NCI-H1694 (cell line): ENCODE measurements at places on chromosomes 12 and 14.
A peak's percentile ranks its signal among the peaks of the same experiment; 100 is the strongest.

DNA sequence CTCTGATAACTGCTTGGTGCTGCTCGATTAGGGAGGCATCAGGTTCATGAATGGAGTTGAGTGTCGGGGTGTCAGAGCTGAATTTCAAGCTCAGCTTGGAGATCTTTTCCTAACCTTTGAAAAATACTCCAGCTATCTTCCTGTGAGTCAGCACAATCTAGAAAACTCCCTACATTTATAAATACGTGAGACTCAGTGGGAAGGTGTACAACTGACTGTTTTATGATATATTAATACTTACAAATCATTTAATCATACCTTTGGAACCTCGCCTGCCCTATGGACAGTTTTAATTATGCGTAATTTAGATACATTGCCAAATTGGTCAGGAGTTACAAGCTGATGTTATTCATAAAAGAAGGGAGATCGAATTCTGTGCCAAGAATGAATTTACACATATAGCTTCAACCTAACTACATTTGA lies 961 bp downstream of the CMAS start:
- no peak for DNase-seq

GRCh38 chr12:15650399-15651128 lies 138.6 kb downstream of the EPS8 start:
- no peak for DNase-seq

- DNase-seq: peak; percentile 94
Observed at GRCh38 chr14:70847406-70848090, 38.2 kb upstream of the MAP3K9 start.

- no peak for DNase-seq
Observed at GRCh38 chr12:14989790-14990189, 16.9 kb downstream of the PDE6H start.

DNA sequence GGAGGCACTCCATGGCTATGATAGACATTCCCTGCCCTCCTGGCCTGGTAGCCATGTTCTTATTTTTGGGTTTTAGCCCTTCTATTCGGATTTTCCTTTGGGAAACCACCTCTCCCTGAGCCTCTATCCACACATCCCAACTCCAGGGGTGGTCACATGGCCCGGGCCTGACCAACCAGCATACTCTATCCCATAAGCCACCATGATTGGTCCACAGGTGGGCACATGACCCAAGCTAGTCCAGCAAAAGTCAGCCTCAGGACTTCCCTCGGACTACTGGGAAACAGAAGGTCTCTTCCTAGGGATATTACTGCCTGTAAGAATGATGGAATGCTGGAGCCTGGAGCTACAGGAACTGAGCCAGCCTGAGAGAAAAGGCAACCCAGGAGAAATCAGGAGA lies 12.5 kb downstream of the PRIMA1 start:
- DNase-seq: no peak

DNA sequence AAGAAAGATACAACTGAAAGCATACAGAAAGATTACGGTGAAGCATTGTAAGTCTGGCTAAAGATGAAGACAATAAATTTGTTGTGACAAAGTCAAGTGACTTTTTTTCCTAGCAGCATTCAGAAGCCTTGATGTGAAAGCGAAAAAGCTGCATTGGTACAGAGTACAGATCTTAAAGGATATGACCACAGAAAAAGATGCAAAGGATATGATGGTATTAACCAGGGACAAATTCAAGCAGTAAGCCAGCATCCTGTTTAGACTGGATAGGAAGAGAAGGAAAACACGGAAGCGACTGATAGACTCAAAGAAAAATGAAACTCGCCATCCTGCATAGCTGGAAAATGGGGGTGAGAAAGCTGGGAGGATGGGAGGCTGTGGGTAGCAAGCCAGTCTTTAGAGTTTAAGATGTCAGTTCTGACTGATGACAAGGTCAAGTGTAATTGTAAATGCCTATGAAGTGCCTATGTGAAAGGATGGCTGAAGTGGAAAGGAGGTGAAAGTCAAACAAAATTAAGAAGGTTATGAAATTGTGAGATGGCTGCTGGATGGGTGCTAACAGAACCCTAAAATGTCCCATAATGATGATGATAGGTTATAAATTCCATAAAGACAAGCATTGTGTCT lies 92.4 kb downstream of the PHLDA1 start:
- no peak for DNase-seq

GRCh38 chr14:73833034-73833433 lies 18.6 kb upstream of the PTGR2 start:
- DNase-seq: peak; percentile 15

DNA sequence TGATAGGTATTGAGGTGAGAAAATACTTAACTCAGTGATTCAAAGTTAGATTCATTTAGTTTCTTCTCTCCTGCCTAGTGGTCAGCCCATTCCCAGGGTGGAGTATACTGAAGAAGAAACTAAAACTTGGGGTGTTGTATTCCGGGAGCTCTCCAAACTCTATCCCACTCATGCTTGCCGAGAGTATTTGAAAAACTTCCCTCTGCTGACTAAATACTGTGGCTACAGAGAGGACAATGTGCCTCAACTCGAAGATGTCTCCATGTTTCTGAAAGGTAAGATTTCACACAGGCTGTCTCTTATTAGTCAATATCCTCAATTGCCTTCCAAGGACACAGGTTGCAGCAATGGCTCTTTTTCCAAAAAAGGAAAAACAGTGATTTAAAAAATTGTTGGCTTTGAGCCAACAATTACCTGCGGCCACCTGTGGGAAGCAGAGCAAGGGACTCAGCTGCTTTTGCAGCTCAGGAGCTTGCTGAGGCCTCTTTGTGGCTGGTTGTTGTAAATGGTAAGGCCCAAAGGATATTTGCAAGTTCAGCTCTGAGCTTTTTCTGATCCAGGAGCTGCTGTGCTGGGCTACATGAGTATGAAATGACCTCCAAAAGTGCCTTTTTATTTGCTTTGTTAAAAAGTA lies 33.9 kb downstream of the TPH2 start:
- no peak for DNase-seq

GRCh38 chr14:32166029-32166428 lies 35.8 kb upstream of the RNU6-7 start:
- no peak for DNase-seq

GRCh38 chr12:108816652-108817335 lies 40.6 kb downstream of the SSH1 start:
- no peak for DNase-seq

DNA sequence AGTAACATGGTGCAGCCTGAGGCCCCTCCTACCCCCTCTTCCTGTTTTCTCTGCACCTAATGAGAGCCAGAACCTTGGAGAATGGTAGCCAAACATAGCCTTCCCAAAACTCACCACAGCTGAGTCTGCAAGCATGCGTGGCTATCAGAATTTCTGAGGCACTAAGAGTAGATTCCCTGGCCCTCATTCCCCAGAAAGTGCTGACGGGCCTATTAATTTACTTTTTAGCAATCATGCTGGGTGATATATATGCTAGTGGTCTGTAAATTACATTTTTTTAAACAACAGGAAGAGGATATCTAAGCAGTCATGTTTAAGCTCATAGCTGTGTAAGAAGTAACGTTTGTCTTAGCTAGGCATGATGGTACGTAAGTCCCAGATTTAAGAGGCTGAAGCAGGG lies 30.4 kb downstream of the KANSL2 start:
- no peak for DNase-seq

GRCh38 chr14:34179727-34180126 lies 228.9 kb upstream of the EGLN3 start:
- DNase-seq: no peak

DNA sequence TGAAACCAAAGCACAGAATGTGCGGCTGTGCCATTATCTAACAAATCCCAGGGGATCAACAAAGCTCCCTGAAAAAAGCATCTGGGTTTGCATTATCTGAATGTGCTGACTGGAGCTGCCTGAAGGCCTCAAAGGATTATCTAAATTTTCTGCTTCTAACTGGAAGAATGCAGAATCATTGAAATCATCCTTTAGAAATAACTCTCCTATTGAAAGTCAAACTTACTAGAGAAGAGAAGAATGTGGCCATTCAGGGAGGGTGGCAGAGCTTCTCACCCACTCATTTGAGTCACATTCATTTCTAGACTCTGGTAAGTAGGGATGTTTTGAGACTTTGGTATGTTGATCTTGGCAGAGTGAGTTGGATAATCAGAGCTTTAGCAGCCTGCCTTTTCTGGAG lies 220.6 kb upstream of the RGS6 start:
- DNase-seq: no peak

DNA sequence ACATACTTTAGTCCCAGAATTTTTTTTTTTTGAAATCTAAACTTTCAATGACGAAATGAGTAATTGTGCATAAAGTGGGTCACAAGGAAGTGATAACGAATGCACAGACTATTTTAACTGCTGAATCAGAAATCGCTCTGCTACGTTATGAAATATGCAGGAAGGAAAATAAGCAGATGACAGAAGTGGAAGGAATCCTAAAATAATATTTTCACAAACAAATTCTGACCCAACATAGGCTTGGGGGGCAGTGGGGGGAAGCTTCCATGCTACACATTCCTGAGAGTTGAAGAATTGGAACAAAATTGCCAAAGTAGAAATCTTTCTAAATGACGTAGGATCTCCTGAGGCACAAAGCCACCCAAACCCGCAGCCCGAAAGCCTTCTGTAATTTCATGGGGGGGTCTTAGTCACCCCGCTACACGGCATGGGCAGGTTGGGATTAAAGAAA lies 89.6 kb downstream of the ARF6 start:
- no peak for DNase-seq

DNA sequence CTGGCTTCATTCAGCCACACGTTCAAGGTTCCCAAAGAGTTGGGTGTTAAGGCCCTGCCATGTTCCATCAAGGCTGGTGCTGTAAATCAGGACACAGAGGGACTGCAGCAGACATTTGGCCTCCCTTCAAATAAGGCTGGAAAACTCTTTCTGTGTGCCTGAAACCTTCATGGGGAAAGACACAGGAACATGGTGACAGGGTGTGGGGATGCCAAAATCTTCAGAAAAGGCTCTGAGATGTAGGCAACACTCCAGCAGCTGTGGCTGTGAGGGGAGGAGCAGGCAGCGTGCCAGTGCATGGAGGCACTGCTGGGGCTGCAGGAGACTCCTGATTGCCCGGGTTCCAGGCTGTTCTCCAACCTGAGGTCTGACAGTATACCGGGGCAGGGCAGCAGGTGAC lies 15.0 kb downstream of the POMT2 start:
- peak; percentile 53 for DNase-seq

- DNase-seq: no peak
Observed at GRCh38 chr12:40015345-40015744, 90.5 kb downstream of the SLC2A13 start.

DNA sequence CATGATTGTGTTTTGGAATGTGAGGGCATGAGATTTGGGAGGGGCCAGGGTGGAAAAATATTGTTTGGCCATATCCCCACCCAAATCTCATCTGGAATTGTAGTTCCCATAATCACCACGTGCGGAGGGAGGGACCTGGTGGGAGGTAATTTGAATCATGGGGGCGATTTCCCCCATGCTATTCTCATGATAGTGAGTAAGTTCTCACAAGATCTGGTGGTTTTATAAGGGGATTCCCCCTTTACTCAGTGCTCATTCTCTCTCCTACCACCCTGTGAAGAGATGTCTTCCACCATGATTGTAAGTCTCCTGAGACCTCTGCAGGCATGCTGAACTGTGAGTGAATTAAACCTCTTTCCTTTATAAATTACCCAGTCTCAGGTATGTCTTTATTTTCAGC lies 15.7 kb downstream of the OR10P1 start:
- DNase-seq: no peak

GRCh38 chr12:55972456-55972855 lies 1.4 kb upstream of the RAB5B start:
- no peak for DNase-seq

GRCh38 chr12:63298386-63298930 lies 147.5 kb upstream of the AVPR1A start:
- no peak for DNase-seq

- DNase-seq: no peak
Observed at GRCh38 chr12:57622293-57623245, 10.4 kb downstream of the B4GALNT1 start.

GRCh38 chr12:26242683-26243082 lies 47.3 kb downstream of the SSPN start:
- DNase-seq: no peak

DNA sequence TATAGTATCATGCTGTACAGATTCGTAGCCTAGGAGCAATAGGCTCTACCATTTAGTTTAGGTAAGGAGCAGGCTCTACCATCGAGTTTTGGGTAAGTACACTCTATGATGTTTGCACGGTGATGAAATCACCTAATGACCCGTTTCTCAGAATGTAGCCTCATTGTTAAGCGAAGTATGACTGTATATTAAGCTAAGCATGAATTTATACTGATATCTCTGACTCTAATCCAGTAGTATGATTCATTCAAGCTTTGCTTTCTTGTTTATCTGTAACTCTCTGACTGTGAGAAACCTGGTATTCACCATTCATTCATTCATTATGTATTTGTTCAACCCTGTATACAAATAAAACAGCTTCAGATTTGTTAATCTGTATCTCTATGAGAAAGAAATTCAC lies 283.9 kb upstream of the PRICKLE1 start:
- no peak for DNase-seq

- DNase-seq: no peak
Observed at GRCh38 chr14:30143627-30144026, 216.0 kb upstream of the PRKD1 start.

DNA sequence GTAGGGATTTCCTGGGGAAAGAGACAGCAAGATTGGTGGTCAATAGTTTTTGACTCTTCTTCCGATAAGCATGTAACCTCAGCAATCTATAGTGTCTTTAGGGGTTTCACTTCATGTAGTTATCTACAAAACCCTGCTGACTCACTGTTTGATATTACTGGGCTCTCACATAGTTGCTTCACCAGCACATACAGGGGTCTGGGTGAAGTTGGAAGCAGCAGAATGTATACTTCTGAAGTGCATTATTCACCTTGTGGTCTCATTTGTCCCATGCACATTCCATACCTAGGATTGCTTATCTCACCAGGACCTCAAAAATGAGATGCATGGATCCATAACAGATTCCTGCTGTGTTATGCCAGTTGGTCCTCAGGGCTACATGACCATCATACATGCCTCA lies 280.0 kb downstream of the LRIG3 start:
- DNase-seq: no peak
